Cerebellar nuclear complex (tissue), 1 donor: ENCODE measurements at places on chromosomes 2 and 18.
A peak's percentile ranks its signal among the peaks of the same experiment; 100 is the strongest.

DNA sequence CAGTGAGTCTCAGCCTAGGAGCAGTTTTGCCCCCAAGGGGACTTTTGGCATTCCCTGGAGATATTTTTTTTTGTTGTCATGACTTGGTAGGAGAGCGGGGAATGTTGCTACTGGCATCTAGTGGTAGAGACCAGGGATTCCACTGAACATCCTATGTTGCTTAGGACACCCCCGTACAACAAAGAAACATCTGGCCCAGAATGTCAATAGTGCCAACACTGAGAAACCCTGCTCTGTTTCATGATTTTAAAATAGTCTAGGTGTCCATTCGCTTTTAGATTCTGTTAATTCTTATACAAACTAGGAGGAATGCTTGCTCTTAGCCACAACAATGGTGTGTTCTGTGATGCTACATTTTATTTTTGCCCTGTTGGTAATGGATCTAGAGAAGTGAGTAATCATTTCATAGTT is 225.8 kb upstream of the SIX3 start:
- no peak for DNase-seq

DNA sequence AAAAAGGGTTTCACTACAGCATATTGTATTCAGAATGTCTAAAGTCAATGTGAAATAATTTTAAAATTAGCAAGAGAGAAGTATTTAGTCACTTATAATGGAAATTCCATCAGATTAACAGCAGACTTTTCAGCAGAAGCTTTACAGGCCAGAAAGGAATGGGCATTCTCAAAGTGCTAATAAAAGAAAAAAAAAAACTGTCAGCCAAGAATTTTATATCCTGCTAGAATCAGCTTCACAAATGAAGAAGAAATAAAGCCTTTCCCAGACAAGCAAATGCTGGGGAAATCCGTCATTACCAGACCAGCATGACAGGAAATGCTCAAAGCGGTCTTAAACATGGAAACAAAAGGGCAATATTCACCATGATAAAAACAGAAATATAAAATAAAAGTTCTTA is 18.8 kb downstream of the LMAN1 start:
- DNase-seq: no peak

DNA sequence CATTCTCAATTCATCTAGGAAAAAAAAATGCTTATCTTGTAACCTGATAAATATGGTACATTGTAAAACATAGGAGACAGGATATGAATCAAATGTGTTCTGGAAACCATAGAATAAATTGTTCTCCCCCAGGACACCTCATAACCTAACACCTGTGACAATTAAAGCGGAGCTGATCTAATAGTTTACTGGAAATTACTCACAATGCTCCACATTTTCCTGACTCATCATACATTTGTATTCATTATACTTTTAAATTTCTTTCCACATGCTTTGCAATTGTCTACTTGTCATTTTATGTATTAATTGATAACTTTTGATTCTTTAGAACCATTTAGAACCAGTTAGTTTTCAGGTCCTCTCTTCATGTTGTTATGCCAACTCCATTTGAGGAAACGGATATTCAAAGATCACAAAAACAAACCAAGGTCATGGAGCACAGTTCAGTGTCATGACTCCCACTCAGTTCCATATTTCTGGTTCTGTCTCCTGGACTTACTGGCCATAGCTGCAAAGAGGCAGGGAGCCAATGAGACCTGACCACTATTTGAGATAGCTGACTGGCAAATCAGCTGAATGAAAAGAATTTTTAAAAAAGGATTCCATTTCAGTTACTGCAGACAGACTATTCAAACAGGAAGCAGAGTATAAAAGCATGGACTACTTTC is 128.5 kb downstream of the CALCRL start:
- DNase-seq: no peak

DNA sequence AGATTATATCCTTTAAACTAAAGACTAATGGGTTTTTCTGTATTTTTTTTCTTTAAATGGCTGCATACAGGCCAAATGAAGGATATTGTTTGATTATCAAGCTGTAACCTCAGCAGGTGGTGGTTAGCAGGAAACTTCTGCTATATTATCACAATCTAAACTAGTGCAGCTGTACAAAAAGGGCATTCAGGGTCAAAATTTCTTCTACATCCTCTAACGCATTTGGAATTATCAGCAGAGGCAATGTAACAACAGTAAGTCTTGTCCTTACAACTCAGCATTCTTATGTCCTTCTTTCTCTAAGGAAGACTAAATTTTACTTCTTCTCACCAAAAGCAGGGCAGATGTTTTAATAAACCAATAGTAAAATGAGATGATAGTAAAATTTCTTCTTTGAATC is 135.8 kb upstream of the FN1 start:
- no peak for DNase-seq

DNA sequence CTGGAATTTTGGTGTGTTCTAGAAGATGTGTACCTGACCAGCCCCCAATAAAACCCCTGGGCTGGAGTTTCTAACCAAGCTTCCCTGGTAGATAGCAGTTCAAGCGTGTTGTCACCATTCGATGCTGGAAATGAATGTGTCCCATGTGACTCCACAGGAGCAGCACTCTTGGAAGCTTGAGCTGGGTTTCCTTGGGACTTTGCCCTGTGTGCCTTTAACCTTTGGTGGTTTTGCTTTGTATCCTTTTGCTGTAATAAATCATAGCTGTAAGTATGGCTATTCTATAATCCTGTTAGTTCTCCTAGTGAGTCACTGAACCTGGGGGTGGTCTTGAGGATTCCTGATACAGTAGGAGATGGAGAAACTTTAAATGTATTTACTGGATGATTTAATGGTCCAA is 65.2 kb downstream of the KLHL14 start:
- DNase-seq: no peak

GRCh38 chr2:86078774-86079545 is 26.7 kb downstream of the POLR1A start:
- no peak for DNase-seq

GRCh38 chr2:221402072-221402471 is 170.0 kb downstream of the EPHA4 start:
- DNase-seq: no peak

DNA sequence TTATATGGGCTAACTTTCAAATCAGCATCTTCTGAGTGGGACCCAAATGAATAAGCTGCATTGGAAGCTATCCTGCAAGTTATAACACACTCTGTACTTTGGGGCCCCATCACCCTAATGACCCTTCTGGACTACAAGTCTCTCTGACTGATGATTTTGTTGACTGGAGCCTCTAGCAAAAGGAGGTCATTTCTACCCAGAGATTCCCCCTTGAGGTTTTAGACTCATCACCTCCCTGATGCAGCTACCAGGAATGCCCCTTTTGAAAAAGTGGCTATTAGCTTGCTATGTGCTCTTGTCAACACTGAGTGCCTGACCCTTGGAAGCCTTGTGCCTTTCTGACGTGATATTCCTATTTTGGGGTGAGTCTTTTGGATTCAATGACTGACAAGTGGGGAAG is 54.5 kb upstream of the NEMP2 start:
- no peak for DNase-seq

GRCh38 chr2:21220930-21221329 is 97.2 kb downstream of the TDRD15 start:
- no peak for DNase-seq

GRCh38 chr2:24922556-24922955 is 2.5 kb upstream of the ADCY3 start:
- DNase-seq: no peak

GRCh38 chr18:3526421-3527354 is 76.7 kb downstream of the TGIF1 start:
- DNase-seq: no peak

GRCh38 chr2:8319219-8319618 is 362.6 kb upstream of the ID2 start:
- no peak for DNase-seq

GRCh38 chr2:68225119-68225632 is 27.2 kb downstream of the PPP3R1 start:
- DNase-seq: no peak

DNA sequence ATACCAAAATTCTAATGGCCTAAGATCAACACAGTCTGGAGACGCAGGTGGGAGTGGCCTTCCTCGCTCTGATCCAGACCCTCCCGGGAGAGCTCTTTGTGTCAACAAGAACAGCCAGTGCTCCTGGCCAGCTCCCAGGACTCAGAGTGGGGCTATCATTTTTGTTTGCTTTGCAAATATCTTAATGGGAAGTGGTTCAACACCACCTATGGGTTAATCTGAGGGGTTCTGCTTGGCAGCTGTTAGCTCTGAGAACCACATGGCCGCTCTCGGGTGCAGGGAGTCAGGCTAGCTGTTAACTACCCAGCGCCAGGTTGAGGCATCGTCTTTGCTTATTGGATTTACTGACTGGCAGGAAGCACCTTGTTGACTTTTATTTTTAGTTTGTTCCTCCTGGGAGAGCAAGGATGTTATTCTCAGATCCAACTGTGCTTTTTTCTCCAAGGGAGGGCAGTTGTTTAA is 184.8 kb upstream of the SP5 start:
- DNase-seq: no peak

DNA sequence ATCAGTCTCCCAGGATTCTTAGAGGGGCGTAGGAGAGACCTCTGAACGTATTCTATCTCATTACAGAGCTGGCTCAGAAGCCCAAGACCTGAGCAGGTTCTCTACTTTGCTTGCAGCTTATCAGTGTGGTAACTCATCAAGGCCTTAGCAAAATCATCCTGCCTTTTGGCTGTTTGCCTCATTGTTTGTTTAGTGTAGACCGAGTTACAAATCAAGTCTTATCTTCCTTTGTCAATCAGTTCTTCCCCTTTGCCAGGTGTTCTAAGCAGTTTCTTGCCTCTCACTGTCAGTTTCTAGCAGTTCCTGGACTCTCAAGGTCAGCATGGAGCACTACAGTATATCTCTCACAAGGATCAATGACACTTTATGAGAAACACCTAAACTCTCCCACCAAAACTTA is 30.9 kb upstream of the NAB1 start:
- DNase-seq: no peak

DNA sequence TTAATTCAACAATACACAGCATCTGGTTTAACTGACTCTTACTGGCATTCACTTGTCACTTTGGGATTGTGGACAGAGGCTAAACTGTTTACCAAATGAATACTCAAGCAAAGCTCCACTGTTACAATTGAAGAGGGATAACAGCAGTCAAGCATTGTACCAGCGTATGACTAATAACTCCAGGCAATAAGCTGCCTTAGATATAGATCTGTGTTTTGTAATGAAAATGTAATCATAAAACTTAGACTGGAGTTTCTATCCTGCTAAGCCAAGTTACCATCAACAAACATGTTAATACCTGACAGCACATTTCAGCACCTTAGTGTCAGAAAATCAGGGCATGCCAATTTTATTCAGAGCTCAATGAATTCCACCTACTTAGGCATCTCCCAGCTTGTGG is 889.5 kb downstream of the EPHA4 start:
- DNase-seq: no peak

- DNase-seq: no peak
Measured at GRCh38 chr18:62974928-62975675, 259.8 kb downstream of the PHLPP1 start.

DNA sequence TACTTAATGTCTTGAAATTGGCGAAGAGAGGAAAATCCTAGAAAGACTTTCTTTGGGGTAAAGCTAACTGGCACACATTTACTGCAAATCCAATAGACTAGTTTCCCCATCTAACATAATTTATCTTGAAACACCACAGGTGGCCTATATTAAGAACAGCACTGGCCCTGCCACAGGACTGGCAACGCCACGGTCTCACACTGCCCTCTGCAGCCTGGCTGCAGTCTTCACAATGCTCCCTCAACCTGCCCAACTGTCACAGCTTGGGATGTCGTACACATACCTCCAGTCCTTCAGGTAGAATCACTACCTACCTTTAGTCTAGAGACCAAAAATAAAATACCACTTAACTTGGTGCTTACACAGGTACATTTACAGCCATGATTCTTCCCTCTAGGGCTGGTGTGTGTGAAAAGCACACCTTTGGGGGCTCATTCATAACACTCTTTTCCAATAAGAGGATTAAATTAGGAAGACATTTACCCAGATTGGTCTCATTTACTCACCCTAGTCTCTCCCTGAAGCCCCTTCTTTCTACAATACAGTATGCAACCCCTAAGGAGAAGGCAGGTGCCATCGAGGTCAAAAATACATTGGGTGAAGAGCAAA is 222.2 kb downstream of the C1D start:
- peak; percentile 35 for DNase-seq

DNA sequence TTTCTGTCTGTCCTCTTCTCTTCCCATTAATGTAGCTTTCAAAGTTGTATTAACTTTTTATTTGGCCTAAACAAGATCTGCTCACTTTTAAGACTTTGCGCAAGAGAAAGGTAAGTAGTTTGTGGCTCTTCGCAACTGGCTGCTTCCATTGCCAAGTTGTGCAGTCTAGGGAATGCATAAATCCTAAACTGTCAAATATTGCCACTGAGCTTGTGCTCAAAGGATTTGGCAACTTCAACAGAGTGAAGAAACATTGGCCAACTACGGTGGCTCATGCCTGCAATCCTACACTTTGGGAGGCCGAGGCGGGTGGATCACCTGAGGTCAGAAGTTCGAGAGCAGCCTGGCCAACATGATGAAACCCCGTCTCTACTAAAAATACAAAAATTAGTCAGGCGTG is 826.4 kb downstream of the EPHA4 start:
- no peak for DNase-seq

DNA sequence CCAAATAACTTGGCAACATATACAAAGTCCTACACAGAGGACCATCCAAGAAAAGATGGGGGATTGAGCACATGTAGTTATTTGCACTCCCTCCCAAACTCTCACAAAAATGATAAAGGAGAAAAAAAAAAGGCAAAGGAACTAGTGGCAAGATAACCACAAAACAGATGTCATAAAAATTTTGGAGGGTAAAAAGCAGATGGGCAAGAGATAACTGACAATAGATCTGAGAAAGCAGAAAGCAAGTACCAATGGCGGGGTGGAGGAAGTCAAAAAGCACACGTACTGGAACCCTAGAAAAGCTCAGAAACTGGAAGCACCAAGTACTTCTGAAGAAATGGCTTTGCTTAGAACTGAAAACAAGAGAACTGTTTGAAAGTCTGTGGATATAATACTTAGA is 82.0 kb downstream of the WDPCP start:
- no peak for DNase-seq

DNA sequence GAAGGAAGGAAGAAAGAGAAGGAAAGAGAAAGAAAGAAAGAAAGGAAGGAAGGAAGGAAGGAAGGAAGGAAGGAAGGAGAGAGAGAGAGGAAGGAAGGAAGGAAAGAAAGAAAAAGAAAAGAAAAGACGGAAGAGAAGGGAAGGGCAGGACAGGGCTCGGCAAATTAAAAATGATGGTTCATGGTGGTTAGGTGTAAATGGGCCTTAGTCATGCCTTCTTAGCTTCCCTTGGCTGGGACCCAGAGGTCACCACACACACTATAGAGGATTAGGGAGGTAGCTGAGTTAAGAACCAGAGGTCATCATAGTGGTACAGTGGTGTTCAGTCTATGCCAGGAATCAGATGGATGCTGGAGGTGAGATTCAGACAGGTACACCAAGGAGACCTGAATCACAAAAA is 9.3 kb upstream of the ATL2 start:
- DNase-seq: no peak

GRCh38 chr18:40431071-40431985 is 1523.7 kb upstream of the PIK3C3 start:
- DNase-seq: no peak

GRCh38 chr2:157438863-157439823 is 4.7 kb downstream of the CYTIP start:
- no peak for DNase-seq

- no peak for DNase-seq
Measured at GRCh38 chr2:166163775-166164174, 36.0 kb upstream of the SCN1A start.

- no peak for DNase-seq
Measured at GRCh38 chr2:189127756-189128155, 51.8 kb downstream of the COL5A2 start.

GRCh38 chr18:42229211-42230210 is 274.5 kb downstream of the PIK3C3 start:
- no peak for DNase-seq

GRCh38 chr2:48048476-48049171 is 142.3 kb upstream of the FBXO11 start:
- DNase-seq: no peak
